NCI-H1436 treated with DMSO at 0.1 percent for 48 hours (cell line): ENCODE measurements at places on chromosomes 11 and 22.

DNA sequence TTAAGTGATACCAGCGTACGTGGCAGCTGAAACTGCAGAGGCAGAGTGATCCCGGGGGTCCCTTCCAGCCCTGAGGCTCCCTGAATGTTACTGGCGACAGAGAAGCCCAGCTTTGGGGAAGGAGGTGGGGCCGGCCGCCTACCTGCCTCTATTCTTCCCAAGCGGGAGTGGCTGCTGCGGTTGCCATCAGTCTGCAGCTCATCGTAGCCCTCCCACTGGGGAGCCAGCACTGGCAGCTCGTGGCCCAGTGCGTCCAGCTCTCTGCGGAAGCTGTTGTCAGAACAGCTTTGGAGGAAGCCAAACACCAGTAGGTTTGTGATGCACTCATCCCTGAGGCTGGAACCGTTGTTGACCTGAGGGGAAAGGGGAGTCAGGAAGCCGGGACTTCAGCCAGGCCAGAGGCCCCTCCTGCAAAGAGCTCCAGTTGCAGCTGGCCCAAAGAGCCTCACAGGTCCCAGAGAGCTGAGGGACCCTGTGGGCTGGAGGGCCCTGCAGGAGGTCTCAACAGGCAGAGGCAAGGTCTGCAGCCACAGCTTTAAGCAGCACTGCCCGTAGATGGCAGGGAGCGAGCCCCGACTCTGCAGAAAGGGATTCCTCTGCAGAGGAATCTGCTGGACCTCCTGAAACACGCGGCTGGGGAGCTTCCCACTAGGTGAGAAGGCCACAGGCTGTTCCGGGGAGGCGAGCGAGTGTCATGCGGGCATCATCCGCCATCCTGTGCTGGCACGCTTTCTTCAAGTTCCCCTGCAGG lies 30.4 kb downstream of the BID start:
- no peak for DNase-seq

DNA sequence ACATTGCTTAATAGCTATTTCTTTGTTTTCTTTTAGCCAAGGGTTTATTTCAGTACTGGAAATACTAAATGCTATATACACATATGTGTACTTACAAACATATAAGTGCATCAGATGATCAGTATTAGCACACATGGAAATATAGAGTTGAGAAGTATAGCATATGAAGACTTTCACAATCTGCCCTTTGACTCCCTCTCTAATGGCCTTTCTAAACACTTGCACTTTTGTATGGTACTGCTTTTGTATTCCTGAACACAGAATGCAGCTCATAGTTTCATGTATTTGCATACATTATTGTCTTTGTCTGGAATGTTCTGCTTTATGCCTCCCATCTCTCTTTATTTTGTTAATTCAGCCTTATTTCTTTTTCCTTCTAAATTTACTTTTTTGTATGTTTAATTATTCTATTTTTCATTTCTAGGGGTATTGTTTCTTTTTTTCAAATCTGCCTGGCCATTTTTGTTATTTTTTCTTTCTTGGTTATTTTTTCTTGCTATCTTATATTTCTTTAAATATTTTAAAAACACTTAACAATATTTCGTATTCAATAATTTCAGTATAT lies 28.8 kb downstream of the ACER3 start:
- no peak for DNase-seq

- DNase-seq, result no peak
Measured at GRCh38 chr11:133678191-133678590, 145.9 kb upstream of the OPCML start.

DNA sequence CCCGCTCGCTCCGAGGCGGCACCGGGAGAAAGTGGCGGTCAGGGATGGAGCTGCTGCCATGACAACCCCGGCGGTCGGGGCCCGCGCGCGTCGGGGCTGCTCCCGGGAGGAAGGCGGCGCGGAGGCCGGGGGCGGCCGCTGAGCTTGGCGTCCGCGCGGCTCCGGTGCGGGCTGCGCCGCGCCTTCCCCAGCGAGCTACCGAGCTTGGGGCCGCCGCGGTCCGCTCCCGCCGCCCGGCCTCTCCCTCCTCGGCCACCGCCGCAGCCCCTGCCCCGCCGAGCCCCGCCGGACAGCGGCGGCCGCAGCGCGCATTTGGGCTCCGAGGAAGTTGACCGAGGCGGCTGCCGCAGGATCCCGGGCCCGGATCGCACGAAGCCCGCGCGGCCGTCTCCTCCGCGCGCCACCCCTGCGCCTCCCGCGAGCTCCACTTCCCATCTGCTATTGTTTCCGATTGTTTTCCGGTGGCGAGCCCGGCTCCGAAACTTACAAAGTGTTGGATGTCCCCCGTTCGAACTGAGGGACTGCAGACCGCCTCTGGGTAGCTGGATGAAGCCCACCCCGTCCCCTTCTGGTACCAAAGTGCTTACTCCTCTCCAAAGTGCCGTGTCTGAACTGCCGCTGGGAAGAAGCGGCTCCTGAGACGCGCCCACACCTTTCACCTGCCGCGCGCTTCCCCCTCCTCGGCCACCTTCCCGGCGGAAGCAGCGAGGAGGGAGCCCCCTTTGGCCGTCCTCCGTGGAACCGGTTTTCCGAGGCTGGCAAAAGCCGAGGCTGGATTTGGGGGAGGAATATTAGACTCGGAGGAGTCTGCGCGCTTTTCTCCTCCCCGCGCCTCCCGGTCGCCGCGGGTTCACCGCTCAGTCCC lies 540.3 kb downstream of the NTM start:
- no peak for DNase-seq

GRCh38 chr11:70262951-70263350 lies 7.5 kb upstream of the PPFIA1 start:
- DNase-seq, result no peak

DNA sequence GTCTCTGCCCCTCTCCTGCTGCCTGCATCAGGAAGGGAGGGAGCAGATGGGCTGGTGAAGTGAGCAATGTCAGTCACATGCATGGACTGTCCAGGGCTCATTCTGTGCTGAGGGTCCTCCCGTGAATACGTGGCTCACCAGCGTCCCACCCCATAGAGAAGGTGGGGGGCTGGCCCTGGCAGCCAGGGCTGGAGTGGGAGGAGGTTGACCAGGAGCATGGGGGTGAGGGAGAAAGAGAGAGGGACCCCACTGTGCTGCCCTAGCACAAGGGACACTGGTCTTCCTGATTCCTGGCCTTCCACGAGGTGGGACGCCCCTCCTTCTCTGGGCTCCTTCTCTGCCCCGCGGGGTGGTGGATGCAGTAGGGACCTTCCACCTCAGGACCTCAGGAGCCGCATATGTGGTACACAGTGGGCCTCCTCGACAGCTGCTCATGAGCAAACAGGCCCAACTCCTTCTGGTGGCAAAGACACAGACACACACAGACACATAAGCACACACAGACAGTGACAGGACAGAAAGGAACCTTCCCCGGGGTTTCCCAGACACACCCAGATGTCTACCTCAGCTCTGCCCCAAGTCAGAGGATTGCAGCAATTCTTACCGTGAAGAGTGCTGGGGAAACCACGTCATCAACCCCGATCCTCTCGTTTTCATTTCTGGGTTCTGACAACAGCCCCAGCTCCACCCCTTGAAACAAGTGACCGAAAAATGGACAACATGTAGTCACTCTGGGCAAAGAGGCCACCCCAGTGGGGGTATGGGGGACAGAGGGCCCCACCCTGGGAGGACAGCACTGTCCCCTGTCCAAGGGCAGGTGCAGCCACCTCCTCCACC lies 3.6 kb upstream of the APOBEC3A start:
- DNase-seq, result no peak

DNA sequence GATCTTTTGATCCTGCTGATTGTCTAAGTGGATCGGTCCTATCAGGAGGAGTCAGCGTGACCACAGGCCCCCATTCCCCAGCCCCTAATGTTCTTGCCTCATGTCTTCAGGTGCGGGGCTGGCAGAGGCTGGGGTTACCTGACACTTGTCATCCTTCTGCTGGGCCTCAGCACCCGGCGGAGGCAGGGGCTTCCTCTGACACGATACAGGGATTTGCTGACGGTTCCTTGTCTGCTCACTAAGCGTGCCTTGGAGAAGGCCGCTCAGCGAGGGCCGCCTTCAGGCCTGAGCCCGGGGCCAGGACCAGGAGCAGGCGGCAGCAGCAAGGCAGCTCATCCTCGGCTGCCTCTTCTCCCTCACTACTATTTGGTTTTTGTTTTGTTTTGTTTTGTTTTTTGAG lies 45.7 kb upstream of the KCNQ1OT1 start:
- DNase-seq, result no peak

DNA sequence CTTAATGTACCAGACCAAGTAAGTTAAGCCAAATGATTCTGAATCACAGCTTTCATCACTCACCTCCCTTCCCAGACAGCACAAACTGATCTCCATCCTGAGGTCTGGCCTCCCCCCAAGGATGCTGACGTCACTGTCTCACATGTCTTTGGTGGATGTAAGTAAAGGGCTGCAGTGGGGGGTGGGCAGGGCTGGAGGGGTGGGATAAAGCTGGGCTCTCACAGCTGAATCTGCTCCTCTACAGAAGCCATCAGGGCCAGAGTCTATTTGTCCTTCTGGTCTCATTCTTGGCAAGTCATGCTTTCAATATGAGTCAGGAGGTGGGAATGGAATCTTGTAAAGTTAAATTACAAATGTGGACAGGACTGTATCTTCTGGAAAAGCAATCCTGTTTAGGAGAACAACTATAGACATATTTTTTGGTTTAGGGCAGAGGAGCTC lies 32.7 kb downstream of the P4HA3 start:
- no peak for DNase-seq

DNA sequence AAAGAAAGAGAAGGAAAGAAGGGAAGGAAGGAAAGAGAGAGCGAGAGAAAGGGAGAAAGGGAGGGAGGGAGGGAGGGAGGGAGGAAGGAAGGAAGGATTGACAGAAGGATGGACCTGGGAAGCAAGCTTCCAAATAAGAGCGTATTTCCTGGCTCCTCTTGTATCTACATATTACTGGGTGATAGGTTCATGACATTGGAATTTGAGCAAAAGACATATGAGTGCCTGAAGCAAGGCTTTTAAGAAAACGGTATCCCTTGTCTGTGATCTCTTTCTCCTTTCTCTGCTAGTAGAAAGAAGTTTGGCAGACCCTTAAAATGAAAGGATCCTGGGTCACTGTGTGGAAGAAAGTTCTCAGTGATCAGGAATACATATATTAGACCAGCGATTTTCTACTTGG lies 932.2 kb upstream of the CCDC90B start:
- no peak for DNase-seq

- DNase-seq, result no peak
Measured at GRCh38 chr11:115544422-115544948, 40.3 kb upstream of the CADM1 start.

- DNase-seq, result no peak
Measured at GRCh38 chr22:43829904-43830851, 18.1 kb upstream of the EFCAB6 start.

DNA sequence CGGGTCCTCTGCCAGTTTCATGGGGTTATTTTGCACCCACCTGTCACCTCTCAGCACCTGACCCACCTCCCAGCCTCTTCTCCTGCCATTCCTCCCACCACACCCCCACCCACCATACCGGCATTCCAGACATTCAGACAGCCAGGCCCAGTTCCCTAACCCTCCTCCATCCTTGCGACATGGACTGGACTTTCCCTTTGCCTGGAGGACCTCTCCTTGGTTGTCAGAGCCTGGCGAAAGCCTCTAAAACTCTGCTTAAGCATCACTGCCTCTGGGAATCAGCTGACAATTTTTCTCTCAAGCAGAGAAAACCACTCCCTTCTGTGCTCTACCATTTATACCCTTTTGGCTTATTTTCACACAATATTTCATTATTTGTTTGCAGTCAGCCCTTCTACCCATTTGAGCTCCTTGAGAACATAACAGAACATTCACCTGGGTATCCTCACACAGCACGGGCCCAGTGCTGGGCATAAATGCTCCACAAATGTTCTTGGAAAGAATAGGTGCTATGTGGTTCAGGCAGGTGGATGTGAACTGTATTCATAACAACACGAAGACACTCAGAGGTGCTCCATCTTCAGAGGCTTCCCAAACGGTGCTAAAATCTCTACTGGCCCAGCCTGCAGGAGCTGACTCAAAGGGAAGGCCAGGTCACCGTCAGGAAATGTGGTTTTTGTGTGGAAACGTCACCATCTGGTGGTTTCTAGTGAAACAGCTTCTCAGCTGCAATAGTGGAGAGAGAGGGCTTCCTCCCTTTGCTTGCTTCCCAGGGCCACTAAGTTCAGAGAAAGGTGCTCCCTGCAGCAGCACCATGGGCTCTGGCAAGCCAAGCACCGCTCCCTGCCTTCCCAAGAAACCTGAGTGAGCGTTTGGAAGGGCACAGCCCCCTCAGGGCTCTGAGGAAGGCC lies 10.4 kb downstream of the SPATA19 start:
- DNase-seq, result no peak

- no peak for DNase-seq
Measured at GRCh38 chr11:61750631-61751273, 1.7 kb upstream of the MYRF start.

DNA sequence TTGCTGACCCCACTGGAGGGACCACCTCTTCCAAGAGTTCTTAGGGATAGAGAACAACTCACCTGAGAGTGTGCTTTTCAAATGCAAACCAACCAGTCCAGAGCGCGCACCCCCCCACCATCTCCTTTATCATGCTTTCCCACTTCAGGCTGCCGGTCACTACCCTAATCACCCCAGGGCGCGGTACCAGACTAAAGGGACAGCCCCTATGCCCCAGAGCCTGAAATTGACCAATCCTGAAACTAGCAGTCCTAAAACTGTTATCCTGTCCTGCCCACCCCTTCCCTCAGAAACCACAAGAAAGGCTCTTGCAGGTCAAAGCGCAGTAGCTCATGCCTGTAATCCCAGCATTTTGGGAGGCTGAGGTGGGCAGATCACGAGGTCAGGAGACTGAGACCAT lies 37.0 kb downstream of the NEAT1 start:
- no peak for DNase-seq

DNA sequence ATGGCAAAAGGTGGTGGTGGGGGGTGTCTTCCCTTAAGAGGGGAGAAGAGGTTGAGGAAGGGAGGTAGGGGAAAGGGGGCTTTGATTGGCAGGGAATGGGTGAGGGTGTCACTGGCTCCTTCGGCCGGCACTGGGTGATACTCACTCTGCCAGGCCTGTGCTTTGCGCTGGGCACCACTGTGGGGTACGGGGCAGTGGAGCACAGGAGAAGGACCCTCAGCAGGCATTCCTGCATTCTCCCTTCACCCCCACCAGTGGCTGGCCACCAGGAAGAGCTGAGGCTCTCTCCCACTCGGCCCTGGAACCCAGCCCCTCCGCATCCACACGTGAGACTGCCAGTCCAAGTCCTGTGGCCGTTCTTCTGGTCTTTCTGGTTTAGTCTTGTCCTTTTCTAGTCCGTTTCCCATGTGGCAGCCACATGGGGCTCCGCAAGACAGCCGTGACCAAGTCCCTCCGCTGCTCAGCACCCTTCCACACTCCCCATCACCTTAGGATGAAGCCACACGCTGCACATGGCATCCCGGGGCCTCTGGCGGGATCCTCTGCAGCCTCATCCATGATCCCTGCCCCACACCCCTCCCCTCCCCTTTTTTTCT lies 8.0 kb downstream of the CAPN5 start:
- no peak for DNase-seq

DNA sequence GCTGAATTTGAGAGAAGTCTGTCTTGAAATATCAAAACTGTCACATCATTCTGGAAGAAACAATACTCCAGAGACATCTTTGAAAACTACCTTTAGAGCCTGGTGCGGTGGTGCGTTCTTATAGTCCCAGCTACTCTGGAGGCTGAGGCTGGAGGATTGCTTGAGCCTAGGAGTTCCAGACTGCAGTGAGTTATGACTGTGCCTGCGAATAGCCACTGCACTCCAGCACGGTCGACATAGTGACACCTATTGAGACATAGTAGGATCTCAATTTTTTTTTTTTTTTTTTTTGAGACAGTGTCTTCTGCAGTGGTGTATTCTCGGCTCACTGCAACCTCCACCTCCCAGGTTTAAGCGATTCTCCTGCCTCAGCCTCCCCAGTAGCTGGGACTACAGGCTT lies 11.5 kb upstream of the AIFM3 start:
- no peak for DNase-seq

GRCh38 chr22:45678961-45679912 lies 7.6 kb downstream of the ATXN10 start:
- no peak for DNase-seq
